ENCODE measurements at places on chromosomes 2 and 18.

GRCh38 chr2:241812730-241813643 is 4.0 kb downstream of the NEU4 start:
- DNase-seq, result peak; percentile 31

- DNase-seq, result no peak
These were observed 8.1 kb downstream of the METTL21A start for GRCh38 chr2:207617011-207617671.

DNA sequence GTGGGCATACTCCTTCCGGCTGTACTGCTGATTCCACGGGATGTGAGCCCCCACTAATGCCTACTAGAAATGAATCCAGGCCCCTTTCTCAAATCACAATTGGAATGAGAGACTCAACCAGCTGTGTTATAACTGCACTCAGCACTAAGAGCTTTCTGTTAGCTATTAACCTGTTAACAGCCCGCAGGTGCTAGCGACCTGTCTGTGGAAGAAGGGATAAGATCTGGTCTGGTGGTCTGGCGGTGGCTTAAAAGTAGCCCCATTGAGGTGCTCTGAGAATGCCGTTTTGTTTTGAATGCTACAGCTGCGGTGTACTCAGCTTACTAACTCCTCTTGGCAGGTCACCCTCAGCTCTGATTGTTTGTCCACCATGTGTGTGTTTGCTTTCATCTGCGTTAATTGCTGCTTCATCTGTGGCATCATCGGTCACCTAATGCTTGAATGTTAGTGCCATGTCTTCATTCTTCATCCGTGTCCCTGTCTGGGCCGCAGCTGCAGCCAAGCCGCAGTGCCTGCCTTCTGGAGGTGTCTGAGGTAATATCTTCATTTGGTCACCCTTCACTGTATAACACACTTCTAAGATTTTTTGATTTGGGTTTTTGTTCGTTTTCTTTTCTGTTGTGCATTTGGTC is 16.3 kb downstream of the RAB12 start:
- no peak for DNase-seq

GRCh38 chr2:151543876-151544275 is 134.2 kb downstream of the RIF1 start:
- no peak for DNase-seq

- peak; percentile 74 for DNase-seq
These were observed 271.3 kb downstream of the LRATD1 start for GRCh38 chr2:14903709-14904374.

GRCh38 chr2:71563872-71564271 is 110.5 kb downstream of the DYSF start:
- DNase-seq, result no peak

GRCh38 chr18:76984193-76985155 is 148.1 kb downstream of the MBP start:
- DNase-seq, result no peak

DNA sequence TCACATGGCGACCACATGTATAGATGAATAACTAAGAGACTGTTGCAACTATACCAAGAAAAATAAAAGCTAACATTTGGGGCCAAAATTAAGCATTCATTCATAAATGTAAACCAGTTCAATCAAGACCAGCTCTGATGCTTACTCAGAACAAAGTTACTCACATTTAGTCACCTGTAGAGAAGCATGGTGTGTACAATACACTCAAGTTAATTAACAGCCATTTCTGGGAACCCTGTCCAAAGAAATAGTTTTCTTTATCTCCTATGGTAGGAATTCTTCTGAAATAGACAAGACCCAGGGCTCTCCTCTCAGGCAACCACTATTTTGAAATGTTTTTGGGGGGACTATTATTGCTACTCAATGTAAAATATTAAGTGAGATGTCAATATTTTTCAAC is 1.6 kb downstream of the SCN3A start:
- DNase-seq, result no peak

DNA sequence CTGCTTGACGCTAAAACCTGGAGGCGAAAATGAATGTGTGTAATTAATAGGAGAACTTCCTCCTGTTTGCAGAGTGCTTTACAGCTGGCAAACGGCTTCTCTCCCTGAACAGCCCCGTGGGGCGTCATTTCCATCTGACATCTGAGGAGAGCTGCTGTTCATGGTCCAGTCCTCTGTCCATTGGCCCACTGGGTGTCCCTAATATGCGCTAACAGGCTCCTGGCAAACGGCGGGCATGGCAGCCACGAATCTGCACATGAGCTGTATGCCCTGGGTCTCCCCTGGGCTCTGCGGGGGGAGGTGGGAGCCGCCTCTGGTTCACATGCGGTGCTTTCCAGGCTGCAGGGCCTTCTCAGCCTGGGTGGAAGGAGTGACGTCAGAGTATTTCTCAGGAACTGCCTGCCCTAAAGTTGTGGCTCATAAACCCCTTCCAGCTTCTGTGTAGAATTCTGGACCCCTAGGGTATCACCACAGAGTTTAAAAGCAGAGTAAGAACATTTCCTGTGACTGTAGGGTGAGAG is 73.2 kb downstream of the LRRFIP1 start:
- DNase-seq, result peak; percentile 87

DNA sequence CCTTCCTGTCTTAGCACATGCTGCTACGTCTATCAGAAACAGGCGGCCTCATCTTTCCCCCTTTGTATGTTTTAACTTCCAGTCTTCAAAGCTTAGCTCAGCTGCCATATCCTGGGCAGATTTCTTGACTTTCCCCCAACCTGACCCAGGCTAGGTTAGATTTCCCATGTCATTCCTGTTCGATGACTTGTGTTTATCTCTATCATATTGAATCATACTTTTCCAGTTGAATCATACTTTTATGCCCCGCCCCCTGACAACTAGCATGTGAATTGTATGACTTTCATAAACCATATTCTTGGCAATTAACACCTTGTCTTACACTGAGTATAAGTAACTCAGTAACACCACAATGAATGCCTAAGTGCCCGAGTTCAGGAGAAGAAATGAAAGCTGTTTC is 128.3 kb downstream of the CYRIA start:
- DNase-seq, result no peak

- no peak for DNase-seq
These were observed 277.9 kb downstream of the MBD2 start for GRCh38 chr18:53946594-53946993.
